Lower leg skin (tissue), 4 donors: ENCODE measurements at places on chromosomes 11 and 22. TPM values are rescaled to one million over a fixed set of nuclear protein-coding genes. Genes with fewer than 3 reads are reported as not detected.
A peak's percentile ranks its signal among the peaks of the same experiment; 100 is the strongest.

The PLAAT5 gene
- 0.91 TPM for total RNA-seq

The RIC3 gene
- 16.4 TPM for total RNA-seq

The SPDYC gene
- total RNA-seq: not detected

The VPS37C gene
- 27.3 TPM for total RNA-seq

The C2CD2L gene
- total RNA-seq: 16.8 TPM

The PANX2 gene
- 1.8 TPM for total RNA-seq

The SNAP29 gene
- 25.0 TPM for total RNA-seq

GRCh38 chr11:101715281-101715680 is 131.5 kb upstream of the TRPC6 start:
- no peak for DNase-seq

DNA sequence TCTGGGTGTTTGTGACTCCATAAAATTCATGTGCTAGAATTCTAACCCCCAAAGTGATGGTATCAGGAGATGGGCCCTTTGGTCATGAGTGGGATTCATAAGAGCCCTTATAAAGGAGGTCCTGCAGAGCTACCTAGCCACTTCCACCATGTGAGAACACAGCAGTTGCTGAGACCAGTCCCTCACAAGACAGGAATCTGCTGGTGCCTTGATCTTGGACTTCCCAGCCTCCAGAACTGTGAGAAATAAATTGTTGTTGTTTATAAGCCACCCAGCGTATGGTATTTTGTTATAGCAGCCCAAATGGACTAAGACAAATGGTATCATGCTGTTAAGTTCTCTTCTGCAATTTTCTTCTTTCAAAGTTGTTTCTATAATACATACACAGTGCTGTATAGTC is 1.5 kb upstream of the PLAAT5 start:
- DNase-seq: no peak

DNA sequence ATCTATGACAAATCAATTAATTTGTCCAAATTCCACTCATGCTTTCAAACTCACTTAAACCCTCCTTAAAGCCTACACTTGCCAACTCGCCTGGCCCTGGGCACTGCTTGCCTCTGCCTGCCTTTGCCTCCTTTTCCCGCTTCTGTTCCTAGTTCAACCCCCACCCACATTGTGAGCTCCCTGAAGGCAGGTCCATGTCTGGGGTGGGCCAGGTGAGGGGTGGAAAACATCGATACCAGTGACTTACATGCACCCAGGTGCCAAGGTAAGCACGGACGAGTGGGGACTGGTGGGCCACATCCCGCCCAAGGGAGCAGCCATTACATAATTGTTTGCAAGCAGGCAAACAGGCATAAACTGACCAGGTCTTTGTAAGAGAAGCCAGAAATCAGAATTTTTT is 146.2 kb downstream of the ST3GAL4 start:
- DNase-seq: no peak

- no peak for DNase-seq
Measured at GRCh38 chr11:43576320-43576802, 104.2 kb upstream of the HSD17B12 start.

DNA sequence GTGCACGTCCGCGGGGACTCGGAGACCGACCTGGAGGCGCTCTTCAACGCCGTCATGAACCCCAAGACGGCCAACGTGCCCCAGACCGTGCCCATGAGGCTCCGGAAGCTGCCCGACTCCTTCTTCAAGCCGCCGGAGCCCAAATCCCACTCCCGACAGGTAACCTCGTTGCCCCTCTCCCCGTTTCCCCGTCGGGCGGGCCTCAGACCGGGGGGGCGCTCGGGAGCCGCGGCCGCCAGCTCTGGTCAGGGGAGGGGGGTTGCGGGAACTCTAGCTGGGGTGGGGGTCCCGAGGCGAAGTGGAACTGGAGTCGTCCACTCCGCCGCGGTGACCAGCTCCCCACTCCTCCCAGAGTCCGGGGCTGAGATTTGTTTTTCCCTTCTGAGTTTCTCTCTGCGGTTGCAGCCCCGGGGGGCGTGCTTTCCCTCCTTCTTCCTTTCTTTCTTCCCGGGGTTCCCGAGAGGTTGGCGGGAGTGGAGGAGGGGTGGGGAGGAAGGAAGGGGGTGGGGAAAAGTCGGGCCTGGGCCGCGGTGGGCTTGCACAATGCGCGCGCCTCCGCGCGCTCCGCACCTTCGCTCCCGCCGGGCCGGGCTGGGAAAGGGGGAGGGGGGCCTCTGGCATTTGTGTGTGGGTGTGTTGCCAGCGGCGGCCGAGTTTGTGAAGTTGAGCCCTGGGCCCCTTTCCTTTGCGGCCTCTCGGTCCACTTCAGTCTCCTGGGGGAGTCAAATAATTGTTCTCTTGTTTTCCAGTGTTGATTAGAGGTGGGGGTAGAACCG is 952 bp downstream of the YAP1 start:
- DNase-seq: peak; percentile 95

GRCh38 chr11:107706531-107706930 is 5.3 kb downstream of the SLN start:
- DNase-seq: no peak

- DNase-seq: peak; percentile 62
Measured at GRCh38 chr11:8253566-8253965, 10.1 kb downstream of the LMO1 start.

DNA sequence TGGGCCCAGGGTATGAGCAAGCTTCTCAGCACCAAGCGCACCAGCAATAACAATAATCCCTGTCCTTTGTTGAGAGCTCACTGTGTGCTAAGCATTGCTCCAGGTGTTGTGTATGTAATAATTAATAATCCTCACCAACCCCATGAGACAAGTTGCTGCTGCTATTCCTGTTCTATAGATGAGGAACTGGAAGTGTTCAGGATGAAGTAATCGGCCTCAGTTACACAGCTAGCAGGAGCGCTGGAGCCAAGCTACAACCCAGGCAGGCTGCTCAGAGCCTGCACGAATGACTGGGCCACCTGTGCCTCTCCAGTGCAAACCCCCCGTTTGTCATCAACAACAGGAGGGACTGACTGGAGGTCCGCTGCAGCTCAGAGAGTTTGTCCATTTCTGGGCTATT is 35.2 kb upstream of the CECR2 start:
- no peak for DNase-seq

- no peak for DNase-seq
Measured at GRCh38 chr11:73047773-73048371, 94.2 kb downstream of the FCHSD2 start.

- no peak for DNase-seq
Measured at GRCh38 chr11:133277886-133278285, 254.4 kb downstream of the OPCML start.

GRCh38 chr11:2289859-2290258 is 11.9 kb downstream of the C11orf21 start:
- DNase-seq: no peak

DNA sequence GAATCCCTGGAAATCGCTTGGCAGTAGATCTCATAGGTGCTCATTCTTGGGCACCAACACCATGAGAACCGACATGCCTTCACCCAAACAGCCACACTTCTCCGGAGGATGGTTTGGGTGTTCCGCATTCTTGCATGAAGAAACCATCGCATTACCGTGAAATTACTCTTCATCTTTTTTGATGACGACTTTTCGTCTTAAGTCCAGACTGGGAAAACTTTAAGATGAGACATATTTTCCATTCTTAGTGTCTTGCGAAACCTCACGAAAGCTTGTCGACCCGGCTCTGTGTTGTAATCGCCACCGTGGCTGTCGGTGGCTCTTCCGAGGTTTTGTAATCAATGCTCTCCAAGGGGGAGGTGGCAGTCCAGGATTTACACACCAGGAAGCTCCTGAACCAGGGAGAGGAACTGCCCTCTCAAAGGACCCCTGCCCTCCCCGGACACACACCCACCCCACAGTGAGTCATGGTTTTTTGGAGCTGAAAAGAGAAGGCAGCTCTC is 1.7 kb downstream of the TOM1 start:
- DNase-seq: peak; percentile 60

DNA sequence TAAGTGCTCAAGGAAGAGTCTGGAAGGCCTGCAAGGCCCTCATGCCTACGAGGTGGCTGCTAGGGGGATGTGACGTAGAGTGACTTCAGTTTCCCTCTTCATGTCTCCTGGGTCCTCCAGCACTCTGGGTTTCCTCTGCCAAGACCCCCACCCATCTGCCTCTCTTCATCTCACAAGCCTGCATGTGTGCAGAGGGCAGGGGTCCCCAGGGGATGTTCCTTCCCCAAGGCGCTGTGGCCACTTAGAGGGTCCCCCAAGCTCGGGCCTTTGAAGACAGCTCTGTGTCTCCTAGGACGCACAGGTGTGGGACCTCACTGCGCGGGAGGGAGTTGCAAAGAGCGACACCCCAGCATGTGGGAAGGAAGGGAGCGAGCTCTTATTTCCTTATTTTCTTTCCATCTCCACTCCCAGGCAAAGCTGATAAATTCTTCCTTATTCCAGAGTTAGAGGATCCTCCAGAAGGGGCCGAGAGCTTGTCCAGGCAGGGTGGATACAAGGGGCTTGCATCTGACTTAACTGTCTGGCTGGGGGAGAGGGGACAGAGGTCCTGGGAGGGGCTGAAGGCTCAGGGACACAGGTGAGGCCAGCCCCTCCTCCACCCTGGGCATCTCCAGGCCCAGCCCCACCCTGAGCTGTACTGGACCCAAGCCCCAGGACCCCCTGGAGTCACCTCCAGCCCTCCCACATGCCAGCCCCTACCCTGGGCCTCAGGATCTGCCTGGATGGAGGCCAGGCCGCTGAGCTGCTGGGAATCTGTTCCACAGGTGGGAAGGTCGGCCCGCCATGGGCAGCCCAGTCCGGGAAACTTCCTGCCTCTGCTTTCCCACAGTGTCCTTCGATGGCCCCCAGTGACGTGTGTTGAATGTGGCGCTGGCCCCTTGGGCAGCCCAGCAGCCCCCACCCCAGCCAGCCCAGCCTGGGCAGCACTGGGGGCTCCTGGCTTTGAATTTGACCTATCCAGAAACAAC is 59.7 kb upstream of the KCNQ1OT1 start:
- DNase-seq: peak; percentile 48

- peak; percentile 78 for DNase-seq
Measured at GRCh38 chr11:125154378-125155099, 10.0 kb upstream of the PKNOX2 start.

- DNase-seq: no peak
Measured at GRCh38 chr22:20843501-20843900, 15.1 kb downstream of the PI4KA start.

DNA sequence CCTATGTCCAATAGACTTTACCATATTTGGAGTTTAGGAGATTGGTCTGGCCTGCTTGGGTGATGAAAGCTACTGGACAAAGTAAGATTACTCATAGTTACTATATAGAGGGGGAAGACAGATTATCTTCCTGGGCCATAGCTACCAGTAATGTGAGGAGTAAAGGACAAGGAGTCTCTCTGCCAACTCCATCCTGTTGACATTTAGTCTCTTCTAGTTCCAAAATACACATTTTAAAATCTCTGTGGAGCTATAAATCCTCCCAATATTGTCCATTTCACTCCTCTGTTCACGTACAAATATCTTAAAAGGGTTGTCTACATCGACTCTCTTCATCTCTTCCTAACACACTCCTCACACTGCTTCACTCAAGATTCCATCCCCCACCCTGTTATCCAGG is 1.1 kb upstream of the OR51D1 start:
- no peak for DNase-seq

GRCh38 chr22:49570032-49570848 is 257.4 kb downstream of the BRD1 start:
- no peak for DNase-seq

DNA sequence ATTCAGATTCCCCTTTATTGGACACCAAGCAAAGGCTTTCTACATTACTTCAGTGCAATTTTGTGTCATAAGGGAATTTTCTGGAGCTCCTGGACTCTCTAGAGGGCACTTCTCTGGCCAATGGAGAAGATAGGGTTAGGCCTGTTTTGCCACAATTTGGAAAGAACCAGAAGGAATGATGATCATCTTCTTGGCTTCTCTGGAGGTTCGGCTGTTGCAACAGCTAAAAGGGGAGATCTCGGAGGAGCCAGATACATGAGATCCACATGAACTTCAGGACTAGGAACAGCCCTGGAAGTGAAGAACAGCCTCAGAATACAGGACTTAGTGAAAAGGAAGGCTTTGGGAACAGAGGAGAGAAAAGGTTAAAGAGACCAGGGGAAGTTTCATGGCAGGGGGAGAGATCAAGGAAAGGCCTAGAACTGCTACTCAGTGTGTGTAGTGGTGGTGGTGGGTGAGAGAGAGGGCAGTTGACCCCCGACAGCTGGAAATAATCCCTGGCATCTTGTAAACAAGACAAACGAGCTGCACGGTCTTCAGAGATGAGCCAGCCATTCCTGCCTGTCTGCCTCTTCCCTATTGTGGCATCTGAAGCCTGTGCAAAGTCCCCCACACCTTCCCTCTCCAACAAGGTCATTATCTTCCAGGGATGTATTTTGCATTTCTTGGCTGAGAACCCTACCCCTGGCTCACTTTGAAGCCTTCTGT is 83.8 kb downstream of the CCDC81 start:
- peak; percentile 74 for DNase-seq

DNA sequence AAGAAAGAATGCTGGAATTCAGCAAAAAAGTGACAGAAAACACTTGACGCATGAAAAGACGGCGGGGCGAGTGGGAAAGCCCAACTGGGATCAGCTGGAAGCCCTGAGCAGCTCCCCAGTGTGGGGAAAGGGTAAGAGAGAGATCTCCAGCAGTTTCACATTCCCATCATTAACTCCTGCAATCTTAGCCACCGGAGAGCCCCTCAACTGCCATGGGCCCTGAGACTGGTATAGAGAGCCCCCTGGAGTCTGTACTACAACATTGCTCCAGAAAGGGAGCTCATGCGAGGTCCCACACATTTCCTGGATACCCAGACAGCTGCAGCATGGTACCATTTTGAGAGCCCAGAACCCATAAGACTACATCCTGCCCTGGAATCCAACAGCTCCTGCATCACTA is 31.1 kb downstream of the MRGPRX4 start:
- DNase-seq: no peak

DNA sequence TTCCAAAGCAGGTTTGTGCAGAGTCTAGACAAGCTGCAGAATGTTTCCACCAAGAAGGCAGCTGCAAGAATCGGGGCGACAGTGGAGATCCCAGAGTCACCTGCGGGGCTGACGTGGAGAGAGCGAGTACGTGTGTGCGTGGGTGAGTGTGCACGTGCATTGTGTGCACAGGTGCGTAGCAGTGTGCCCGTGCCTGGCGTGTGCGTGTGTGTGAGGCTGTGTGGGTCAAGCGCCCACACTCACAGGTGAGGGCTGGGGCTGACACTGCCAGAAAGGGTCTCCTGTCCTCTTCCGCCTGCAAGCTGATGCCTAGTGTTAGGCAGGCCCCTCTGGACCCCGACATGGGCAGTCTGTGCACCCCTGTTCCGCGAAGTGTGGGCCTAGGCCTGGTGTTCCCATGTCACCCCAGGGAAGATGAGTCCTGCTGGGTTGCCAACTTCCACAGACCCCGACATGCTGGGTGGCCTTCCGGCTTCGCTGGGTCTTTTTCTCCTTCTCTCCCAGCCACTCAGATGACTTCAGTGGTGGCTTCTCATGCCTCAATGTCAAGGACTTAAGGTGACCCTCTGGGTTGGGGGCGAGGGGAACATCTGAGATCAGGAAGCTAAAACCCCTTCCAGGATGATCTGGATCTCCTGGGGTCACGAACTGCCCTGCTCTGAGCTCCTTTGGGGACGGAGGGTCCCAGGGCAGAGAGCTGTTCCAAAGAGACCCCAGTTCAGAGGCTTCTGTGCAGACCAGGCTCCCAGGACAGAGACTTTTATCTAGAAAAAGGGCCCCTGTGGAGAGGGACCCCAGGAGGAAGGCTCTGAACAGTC is 10.4 kb upstream of the SYT8 start:
- no peak for DNase-seq
